ENCODE measurements at places on chromosomes 13 and 19.

- H3K4me3 ChIP-seq = no peak overlapping the region
- H3K4me1 ChIP-seq = no peaks in the 10 kb centered on the region
- no peak overlapping the region for H3K27ac ChIP-seq
- DNase-seq = no peak
- H3K27me3 ChIP-seq = no peaks in the 10 kb centered on the region
- H3K36me3 ChIP-seq = no peaks in the 10 kb centered on the region
Measured at GRCh38 chr19:11780431-11781020, 13.7 kb downstream of the ZNF441 start.

DNA sequence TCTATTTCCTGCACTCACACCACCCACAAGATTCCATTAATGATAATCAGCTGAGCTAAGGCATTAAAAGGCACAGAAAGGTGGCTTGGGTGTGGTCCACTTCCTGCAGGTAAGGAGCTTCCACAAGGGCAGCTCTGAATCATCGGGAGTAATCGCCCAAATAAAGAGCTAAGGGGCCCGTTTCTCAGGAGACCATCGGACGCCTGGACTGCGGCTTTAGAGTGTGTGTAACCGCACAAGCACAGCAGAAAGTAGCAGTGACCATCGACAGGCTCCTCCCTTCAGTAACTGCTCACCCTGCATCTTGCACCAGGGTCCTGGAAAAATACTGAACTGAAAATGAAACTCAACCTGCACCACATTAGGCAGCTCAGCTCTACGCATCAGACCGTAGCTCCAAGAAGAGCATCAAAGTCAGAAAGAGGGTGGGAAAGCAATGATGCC, 6.0 kb downstream of the STK24 start:
- no peak overlapping the region for H3K27ac ChIP-seq
- DNase-seq = no peak
- no peak overlapping the region for H3K4me3 ChIP-seq
- H3K27me3 ChIP-seq = no peaks in the 10 kb centered on the region
- H3K4me1 ChIP-seq = peaks cover 12% of the 10 kb centered on the region

DNA sequence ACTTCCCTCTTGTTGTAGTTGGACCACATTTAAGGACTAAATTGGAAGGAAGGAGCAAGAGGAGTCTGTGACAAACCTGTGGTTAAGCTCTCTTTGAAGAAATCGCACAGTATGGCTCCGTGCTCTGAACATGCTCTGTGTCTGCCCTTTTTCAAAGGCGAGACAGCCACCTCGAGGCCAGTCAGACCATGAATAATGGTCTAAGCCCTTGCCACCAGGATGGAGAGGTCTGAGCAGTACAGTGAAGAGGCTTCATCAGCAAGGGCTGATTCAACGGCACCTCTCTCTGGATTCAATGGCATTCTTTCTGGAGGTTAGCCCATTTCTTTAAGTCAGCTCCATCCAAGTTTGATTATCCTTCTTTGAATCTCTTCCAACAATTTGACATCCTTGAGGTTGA, 30.9 kb downstream of the FAM216B start:
- H3K27ac ChIP-seq = no peak overlapping the region
- no peaks in the 10 kb centered on the region for H3K36me3 ChIP-seq
- H3K27me3 ChIP-seq = no peaks in the 10 kb centered on the region
- no peak for DNase-seq
- no peaks in the 10 kb centered on the region for H3K4me1 ChIP-seq

- no peaks in the 10 kb centered on the region for H3K4me1 ChIP-seq
- DNase-seq = no peak
- no peaks in the 10 kb centered on the region for H3K36me3 ChIP-seq
- no peak overlapping the region for H3K27ac ChIP-seq
Measured at GRCh38 chr19:44072543-44073401, 813 bp downstream of the ZNF284 start.

All from iPS DF 6.9 (cell line).